Thymus (tissue), 14 donors: ENCODE measurements at places on chromosomes 5 and 9. TPM values are rescaled to one million over a fixed set of nuclear protein-coding genes. Genes with fewer than 3 reads are reported as not detected.

The CKMT2 gene
- 0.33 TPM for total RNA-seq

The FOXD4L5 gene
- 0.09 TPM for total RNA-seq

DNA sequence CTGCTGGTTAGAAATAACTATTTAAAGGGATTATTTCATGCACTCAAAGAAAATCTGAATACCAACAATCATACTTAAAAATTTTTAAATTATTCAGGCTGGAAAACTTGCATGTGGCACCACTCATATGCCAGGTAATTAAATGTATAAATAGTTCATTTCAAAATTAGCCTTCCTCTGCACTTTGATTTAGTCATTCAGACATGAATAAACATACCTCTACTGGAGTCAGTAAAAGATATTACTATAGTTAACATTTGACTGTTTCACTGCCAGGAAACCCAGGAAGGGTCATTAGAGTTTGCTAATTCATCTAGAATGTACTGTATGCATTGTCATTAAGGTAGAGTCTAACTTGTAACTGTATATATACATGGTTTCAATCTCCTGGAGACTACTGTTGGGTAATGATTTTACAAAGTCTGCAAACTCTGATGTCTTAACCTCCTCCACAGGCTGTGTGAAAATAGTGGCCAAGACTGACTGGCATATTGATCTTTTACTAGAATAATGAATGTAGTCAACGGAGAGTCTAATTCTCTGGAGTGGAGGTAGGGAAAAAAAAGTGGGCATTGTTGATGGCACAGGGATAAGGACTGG, 43.7 kb downstream of the TEX10 start:
- no peak for DNase-seq

- no peak for DNase-seq
These were observed 18.3 kb upstream of the KCNIP1 start for GRCh38 chr5:170485616-170485911.

DNA sequence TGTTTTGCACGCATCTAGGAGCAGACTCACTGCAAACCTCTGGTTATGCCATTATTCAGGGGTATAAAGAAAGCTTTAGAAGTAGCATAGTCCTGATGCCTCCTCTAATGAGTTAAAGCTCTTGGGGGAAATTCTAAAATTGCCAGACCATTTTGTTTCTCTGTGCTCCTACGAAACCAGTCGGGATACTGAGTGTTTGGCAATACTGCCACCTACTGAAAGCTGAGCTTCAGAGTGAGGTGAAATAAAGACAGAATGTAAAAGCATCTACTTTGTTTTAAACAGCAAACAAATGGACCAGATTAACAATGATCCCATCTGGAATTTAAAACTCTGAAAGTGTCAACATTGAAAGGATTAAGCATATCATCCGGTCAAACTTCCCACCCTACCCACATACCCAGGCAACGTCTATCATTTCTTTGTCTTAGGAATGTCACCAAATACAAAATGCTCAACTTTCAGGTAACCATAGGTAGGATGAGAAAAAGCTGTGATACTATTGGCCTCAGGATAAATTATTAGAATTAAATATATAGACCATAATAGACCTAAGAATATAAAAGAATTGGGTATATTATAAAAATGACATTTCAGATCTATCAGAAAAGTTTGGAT, 77.8 kb upstream of the SHISAL2B start:
- DNase-seq, result no peak

GRCh38 chr5:84218546-84218945, 166.1 kb downstream of the EDIL3 start:
- DNase-seq, result no peak

DNA sequence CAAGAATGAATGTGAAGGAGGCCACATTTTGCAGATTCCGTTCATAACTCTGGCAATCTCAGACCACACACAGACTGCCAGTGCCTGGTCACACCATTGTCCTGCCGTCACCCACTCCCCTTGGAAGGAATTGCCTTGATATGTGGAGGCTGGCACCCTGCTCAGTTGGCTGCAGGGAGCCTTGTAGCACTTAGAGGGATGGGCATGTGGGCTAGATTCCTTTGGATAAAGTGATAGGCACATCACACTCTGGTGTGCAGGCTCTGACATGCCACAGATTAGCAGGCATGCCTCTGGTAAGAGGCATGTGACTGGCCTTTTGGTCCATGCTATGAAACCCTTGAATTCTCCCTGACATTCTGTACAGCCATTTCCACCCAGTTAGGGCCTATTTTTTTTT, 254.6 kb upstream of the PIK3R1 start:
- DNase-seq, result no peak

DNA sequence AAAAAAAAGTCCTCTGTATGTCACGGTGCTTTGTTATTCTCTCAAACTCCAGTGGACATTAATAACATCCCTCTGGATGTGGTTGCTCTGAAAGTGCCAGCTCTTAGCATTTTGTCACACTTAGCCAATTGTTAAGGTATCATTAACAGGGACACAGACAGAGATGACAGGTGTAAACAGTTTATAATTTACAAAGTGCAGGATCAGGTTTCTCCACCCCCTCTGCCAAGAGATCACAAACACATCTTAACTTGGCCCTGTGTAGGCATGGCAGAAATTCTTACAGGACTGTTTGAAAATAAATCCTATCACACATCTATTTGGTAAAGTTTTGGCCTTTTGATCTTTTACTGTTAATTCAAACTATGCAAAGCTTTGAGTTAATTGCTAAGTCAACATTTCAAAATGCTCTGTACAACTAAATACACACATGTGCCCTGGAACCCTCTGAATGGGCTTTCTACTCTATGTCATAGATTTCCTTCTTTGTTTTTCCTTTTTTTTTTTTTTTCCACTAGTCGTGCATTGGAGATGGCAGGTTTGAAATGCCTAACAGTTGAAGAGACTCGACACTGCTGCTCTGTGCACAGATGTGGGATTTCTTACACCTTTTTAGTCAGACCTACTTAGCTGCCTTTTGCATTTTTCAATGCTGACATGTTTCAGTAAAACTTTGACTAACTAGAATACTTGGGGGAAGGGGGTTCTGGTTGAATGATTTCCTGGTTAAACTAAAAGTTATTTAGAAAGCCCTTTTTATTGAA, 41.7 kb downstream of the SEMA6A start:
- no peak for DNase-seq

GRCh38 chr9:26565118-26565517, 327.5 kb downstream of the CAAP1 start:
- DNase-seq, result no peak

DNA sequence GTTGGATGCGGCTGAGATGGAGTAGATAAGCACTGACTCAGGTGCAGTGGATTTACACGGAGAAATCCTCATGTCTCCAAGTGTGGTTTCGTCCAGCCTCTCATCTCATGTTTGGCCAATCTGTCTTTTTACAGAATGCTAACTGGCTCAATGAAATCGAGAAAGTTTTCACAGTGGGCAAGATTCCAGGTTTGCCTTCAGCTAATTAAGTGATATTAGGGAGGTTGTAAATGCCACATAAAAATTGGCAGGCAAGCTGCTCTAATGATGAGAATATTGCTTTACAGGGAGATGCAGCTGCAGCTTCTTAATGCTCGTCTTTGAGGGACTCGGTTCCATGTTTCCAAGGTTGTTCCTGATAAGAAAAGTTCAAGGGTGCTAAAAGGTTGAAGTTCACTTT, 23.7 kb downstream of the BARHL1 start:
- DNase-seq, result no peak

GRCh38 chr5:143677403-143677802, 134.6 kb upstream of the HMHB1 start:
- DNase-seq, result no peak

- DNase-seq, result no peak
These were observed 313.0 kb upstream of the ZNF608 start for GRCh38 chr5:125059255-125060002.
